Mesendoderm (in vitro differentiated cells): ENCODE measurements at places on chromosomes 2 and 18.

GRCh38 chr2:26298638-26299393, 47.1 kb upstream of the SELENOI start:
- peak; percentile 59 for DNase-seq

DNA sequence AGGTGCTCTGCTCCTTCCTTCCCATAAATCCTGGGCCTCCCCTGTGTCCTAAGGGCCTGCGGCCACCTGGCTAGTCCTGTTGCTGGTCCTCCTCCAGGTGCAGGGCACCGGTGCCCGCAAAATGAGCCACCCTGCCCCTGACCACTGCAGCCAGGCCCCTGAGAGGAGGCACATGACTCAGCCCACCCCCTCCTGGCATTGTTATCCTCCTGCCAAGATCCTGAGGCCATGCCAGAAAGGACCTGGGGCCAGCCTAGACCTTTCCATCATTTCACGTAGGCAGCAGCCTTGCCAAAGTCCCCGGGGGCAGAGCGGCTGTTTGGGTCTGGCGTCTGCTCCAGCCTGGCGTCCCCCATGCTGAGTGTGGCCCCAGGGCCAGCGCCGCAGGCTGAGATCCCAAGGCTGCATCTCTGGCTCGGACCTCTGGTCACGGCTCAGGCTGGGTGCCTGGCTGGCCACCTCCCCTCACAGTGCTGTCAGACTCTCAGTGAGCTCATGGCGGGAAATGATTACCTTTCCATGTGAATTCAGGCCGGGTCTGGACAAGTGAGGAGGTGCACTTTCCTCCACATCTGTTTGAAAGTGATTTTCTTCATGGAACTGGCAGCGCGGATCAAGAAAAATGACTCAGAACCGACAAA, 81.0 kb downstream of the NDUFA10 start:
- no peak for DNase-seq

DNA sequence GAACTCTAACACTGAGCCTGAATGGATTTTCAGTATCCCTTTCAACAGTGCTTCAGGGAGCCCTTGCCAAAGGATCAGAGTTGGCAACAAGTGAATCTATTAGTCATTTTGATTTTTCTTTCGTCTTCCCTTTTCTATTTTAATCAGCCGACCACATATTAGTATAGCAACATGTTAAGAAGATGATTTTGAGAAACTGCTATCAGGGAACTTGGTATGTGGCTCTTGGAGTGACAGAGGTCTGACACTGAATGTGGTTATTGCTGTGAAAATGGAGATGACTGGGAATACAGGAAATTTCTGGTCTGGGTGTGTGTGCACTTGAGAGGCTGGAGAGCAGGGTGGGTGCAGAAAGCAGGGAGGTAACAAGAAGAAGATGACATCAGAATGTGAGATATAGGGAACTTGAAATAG, 28.7 kb upstream of the IL1RL1 start:
- no peak for DNase-seq

DNA sequence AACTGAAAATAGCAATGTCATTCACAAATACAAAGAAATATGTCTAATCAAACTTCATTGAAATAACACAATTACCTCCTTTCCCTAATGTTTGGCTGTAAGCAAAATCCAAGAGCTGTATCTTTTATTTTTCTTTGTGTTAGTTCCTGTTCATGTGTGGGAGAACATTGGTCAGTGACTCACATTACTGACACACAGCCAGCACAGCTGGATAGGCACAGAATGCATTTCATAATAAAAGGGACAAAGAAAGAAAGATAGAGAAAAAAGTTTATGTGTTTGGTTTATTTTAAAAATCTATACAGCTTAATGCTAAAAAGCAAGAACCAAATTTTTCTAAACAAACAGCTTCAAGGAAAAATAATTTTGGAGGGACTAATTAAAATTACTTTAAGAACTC, 185.6 kb upstream of the COL3A1 start:
- DNase-seq = no peak

- no peak for DNase-seq
These were observed 194.8 kb downstream of the HDAC4 start for GRCh38 chr2:239206042-239206441.

GRCh38 chr2:38690499-38691420, 24.8 kb downstream of the GALM start:
- peak; percentile 26 for DNase-seq

DNA sequence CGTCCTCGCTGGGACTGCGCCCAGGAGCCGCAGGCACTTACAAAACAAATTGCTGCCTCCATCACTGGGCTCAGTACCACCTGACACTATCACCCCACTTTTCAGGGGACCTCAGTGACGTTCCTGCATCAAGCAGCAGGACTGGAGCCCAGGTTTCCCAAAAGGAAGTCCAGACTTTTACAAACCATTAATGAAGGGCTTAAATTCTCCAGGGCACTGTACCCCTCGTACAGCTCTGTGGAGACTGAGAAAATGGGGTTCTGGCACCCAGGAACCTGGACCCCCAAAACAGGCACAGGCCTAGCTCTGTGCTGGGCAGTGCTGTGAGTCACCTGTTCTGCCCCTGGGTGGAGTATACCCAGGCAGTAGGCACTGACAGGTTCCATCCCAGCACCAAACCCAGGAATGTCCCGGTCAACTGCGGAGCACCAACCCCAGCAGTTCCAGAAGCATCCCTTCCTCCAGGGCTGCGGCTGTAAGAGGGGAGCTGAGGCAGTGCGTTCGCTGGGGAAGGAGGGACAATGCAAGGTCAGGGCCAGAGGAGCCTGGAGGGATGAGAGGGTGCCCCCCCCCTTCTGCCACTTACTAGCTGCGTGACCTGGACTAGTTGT, 24.6 kb upstream of the NOTO start:
- DNase-seq = no peak

DNA sequence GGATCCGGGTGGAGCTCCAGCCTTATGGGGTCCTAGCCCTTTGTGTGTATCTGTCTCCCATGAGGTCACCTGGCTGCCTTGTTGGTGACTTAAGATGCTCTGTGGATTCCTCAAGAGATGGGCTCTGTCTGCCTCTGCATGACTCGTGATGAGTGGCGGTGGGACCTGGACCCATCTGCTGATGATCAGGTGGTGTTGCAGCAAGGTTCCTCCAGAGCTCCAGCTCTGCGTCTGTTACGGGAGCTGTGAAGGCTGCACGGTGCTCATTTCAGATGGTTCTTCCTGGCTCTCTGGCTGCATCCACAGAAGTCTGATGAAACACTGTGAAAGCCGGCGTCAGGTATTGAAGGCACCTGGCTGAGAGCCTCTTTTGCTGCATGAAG, 2.4 kb downstream of the AGAP1 start:
- peak; percentile 65 for DNase-seq

DNA sequence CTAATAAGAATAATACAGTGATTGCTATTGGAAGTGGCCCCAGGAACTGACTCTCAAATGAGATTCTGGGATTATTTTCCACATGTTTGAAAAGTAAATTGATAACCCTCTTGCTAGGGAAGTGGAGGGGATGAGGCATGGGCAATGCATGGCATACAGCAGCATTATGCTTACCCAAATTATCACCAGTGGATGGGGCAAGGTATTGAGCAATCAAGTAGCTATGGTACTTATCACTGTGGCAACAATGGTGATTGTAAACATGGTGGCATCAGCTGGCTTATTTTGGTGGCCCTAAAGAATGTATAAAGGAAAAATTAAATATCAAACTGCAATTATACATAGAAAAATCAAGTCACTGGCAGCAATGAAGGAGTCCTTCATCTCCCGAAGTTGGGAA, 155.1 kb downstream of the FIGN start:
- DNase-seq = no peak

DNA sequence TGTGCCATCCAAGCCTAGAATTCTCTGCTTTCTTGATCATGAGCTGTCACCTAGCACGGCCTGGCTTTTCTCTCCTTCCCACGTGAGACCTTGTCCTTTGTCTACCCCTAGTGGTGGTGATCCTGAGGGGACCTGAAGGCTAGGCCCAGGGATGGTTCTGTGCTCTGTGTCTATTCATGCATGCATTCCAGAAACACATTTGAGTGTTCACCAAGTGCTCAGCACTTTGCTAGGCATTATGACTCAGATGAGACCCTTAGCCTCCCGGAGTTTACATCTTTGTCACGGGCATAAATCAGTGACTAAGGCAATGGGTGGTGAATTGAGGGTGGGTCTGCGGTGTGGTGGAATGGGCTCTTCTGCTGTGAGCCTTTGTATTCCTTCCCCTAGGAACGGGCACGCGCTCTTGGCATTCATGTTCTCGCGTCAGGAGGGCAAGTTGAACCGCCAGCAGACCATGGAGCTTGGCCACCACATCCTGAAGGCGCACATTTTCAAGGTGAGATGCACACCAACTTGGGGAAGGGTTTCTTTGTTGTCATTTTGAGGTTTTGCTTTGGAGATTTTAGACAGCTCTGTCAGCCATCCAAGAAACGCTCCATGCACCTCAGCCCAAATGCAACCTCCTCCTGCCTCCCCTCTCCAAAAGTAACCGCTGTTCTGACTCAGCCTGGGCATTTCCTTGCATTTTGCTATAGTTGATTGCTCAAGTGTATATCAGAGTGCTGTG, 100.9 kb downstream of the WDSUB1 start:
- peak; percentile 59 for DNase-seq
